Adrenal gland (tissue), 19 donors: ENCODE measurements at places on chromosomes 13 and 19.

- peak; percentile 76 for DNase-seq
Measured at GRCh38 chr19:45524575-45525129, 17.4 kb downstream of the VASP start.

DNA sequence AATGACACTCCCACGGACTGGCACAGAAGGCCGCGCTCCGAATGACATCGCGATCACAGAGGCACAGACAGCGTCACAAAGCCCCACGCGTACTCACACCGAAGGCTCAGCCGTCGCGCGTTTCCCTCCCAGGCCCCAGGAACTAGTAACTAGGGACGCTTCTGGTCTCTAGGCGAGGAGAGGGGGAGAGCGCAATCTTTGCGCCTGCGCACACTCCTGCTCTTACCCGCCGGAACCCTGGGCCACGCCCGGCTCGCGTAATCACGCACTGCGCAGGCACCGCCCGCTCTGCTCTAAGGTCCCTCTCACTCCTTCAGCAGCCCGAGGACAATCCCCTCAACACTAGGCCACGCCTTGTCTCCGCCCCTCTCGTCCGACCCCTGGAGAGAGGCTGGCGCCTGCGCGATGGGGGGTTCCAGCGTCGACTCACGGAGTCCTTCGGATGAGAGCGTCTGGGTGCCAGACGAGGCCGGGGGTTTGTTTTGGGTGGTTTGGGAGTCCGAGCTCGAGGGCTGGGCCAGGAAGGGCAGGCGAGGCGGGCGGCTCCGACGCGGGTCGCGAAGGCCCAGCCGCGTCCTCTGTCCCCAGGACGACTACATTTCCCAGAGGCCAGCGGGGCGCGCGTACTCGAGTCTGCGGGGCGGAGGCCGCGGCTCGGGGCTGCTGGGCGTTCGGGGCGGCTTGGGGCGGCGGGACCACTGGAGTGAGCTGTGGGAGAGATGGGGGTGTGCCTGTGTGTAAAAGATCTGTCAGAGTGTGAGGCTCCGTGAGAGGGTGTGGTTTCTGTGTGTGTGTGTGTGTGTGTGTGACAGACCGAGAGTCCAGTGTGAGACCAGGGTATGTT is at the start of gene ZNF471:
Gene ZNF471 (plus strand): TSS at position 410 of the 844 bp plus-strand sequence. CDS start 3,717 bp downstream, outside the sequence.
- DNase-seq = peak; percentile 99

- DNase-seq = peak; percentile 66
Measured at GRCh38 chr19:40165362-40165937, 25.8 kb upstream of the MAP3K10 start.

- DNase-seq = no peak
Measured at GRCh38 chr13:66837246-66837645, 392.9 kb downstream of the PCDH9 start.

- no peak for DNase-seq
Measured at GRCh38 chr19:45305421-45305820, 17.3 kb downstream of the CKM start.

DNA sequence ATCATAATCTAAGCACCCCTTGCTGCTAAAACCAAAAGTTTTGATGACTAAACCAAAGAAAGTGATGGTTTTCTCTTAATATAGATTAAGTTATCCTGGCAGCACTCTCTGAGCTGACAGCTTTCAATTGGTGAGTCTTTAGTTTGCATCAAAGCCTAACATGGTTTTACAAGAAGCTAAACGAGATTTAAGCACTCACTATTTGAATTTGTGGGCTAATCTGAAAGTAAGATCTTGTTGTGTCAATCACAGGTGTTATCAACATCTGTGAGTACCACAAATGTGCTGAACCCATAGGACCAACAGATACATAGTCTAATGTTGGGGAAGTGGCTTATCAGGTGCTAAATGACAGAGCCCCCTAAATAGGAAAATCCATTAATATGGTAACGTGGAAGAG is 223.9 kb downstream of the LHFPL6 start:
- DNase-seq = no peak
